ENCODE measurements at places on chromosomes 2 and 18.

DNA sequence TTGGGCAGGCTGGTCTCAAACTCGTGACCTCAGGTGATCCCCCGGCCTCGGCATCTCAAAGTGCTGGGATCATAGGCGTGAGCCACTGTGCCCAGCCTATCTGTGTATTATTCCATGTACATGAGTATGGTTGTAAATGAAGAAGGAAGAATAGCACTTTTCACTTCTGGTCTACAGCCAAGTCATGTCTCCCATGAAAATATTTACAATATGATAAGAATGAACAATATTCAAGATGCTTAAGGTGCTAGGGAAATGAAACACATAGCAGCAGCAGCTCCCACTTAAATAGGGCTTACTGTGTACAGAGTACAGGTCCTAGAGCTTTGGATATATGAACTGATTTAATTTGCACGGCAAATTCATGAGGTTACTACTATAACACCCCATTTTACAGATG lies 70.3 kb upstream of the COL5A2 start:
- no peak for DNase-seq

DNA sequence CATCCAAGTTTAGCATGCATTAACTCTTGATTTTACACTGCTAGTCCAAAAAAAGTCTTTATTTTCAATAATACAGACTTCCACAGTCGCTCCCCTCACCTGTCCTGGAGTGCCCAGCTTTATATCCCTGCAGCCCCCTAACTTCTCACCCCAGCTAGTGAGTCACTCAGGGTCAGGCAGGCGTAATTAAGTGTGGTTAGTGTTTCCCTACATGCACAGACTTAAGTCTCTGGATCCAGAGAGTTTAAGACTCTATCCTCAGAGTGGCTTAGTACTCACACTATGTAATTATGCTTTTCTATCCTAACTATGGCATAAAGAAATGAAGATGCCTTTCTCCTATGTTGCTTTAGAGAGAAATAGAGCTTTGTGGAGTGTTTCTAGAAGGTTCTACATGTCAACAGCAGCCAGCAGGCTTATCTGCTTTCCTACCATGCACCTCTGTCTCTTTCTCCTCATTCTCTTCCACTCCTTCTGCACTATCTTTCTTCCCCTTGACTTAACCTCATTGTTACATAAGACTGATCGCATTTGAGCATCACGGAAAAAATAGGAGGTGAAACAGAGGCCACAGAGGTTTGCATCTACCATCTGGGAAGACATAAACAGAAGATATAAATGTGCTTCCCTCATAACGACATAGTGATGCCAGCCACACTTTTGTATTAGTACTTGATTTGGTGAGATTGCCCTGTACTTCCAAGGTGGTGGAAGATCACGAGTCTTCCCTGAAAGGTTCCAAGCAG lies 34.4 kb upstream of the PMAIP1 start:
- no peak for DNase-seq

- no peak for DNase-seq
Measured at GRCh38 chr2:50344509-50345106, 687.3 kb downstream of the NRXN1 start.

DNA sequence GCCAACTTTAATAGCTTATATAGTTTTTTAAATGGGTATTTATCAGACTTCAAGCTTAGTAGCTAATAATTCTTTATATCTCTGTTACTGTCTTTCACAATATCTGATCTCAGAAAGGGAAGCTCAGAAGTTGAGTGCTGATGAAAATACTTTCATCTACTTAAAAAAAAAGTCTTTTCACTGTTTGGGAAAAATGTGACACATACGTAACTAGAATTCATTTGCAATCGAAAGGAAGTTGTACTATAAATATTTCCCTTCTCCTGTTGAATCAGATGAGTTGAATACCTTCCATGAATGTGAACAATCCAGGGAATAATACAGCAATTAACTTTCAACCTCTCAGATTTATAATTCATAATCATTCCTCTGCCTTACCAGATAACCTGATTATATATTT lies 811 bp upstream of the SCG2 start:
- DNase-seq: no peak

DNA sequence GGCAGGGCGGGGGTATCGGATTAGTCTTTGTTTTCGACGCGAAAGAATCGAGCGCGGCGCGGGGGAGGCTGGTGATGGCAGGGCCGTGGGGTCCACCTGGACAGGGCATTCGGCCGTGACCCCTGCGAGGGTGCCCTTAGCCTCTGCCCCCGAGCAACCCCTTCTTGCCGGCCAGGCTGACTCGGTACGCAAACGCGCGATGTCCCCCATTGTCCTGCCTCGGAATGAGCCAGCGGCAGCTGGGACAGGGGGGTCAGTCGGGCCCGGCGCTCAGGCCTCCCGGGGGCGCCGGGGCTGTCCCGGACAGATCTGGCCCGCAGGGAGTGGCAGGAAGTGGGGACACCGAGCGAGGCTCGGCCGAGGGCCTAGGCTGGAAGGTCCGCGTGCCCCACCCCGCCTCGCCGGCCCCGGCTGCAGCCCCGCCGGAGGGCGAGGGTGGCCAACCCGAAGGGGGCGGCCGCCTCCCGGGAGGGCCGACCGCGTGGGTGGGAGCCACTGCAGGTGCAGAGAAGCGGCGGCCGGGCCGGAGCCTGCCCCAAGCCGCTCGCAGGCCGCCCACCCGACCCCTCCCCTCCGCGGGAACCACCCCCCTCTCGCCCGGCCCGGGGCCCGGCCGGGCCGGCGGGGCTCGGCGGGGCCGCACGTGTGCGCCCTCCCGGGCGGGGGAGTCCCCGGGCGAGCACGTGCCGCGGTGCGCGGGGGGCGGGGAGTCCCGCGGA lies at the start of gene TET3:
TSS of gene TET3 (plus strand) at position 708 of the 719 bp plus-strand sequence. CDS start 1,494 bp downstream, outside the sequence.
- DNase-seq: peak; percentile 65

- DNase-seq: no peak
Measured at GRCh38 chr18:1993866-1994265, 577.4 kb downstream of the METTL4 start.

DNA sequence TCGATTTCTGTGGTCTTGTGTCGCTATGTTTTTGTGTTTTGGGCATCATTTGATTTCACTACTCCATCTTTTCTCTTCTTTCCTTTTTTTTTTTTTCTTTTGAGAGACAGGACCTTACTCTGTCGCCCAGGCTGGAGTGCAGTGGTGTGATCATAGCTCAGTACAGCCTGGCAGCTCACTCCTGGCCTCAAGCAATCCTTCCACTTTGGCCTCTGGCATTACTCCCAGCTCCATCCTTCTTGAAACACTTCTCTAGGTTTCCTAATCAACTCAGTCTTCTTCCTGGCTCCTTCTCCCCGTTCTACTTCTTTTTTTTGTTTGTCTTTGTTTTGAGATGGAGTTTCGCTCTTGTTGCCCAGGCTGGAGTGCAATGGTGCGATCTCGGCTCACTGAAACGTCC lies 26.5 kb downstream of the TCF23 start:
- no peak for DNase-seq

DNA sequence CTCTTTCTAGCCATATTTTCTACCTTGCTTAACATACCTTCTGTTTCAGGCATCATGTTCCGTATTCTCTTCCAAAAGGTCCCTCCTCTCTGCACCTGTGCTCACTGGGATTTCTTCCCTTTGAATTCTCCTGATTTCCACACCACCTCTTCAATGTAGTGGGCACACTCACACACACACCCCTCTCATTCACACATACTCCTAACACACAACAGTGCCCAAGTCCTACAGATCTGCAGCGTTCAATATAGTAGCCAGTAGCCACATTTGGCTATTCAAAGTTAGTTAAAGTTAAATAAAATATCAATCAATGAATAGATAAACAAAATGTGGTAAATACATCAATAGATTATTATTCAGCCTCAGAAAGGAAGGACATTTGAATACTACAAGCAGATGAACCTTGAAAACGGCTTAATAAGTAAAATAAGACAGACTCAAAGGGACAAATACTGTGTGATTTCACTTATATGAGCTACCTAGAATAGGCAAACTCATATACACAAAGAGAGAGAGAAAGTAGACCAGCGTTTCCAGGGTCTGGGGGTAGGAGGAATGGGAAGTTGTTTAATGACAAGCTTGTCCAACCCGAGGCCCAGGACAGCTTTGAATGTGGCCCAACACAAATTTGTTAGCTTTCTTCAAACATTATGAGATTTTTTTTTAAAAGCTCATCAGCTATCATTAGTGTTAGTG lies 34.4 kb downstream of the MYCN start:
- no peak for DNase-seq

GRCh38 chr2:115913921-115914320 lies 1471.5 kb downstream of the DPP10 start:
- no peak for DNase-seq

- no peak for DNase-seq
Measured at GRCh38 chr2:224492531-224492930, 90.6 kb upstream of the FAM124B start.

Data from HuH-7.5 (cell line).